Activated T-helper 1 cell treated with anti-CD3 and anti-CD28 coated beads, Interleukin-12 subunit alpha, Interleukin-12 subunit beta, Interleukin-2, Interleukin-4 antibody, amounts not matched to agents 30 ng/mL and 10 ng/mL and 1 ng/mL, durations not matched to agents 14 hours and 24 hours and 36 hours (primary cell): ENCODE measurements at places on chromosomes 5 and 9. TPM values are rescaled to one million over a fixed set of nuclear protein-coding genes. Genes with fewer than 3 reads are reported as not detected.

DNA sequence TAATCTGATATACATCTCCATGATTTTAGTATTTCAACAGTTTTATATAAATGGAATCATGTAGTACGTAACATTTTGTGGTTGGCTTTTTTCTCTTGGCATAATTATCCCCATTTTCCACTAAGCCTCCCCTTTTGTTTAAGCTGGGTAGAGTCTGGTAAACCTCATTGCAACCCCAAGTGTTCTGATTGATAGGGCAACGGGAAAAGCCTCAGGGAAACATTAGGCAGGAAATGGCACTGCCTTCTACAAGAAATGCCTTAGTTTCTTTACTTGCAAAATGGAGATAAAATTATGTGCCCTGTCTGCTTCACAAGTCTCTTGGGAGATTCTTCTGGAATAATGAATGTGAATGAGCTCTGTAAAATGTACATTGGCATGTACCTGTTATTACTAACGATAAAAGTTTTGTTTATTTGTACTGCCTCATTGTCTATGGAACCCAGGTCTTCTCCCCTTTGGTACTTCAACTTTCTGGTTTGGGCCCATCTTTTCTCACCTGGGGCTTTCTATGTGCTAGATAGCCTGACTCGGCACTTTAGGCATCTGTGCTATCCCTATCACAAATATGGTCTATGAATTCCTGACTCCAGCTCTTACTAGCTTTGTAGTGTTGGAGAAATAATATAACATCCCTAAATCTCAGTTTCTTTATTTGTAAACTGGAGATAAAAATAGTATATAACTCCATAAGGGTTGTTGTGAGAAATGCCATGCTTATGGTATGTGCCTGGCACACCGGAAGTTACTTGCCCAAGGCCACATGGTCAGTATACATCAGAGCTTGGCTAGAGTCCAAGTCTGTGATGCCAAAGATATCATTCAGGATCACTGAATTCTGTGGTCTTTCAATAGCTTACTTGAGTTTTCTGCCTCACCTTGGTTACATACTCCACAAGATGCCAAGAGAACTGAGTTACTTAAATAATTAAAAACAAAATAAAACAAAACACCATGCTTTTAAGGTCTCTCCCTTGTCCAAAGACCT lies 48.2 kb upstream of the ZNF169 start:
- H3K27ac ChIP-seq, result no peak overlapping the region
- no peak overlapping the region for H3K4me3 ChIP-seq
- H3K36me3 ChIP-seq, result no peaks in the 10 kb centered on the region
- no peak for DNase-seq

GRCh38 chr5:72840041-72840440 lies 23.6 kb downstream of the TNPO1 start:
- no peak overlapping the region for H3K27ac ChIP-seq
- no peak overlapping the region for H3K4me3 ChIP-seq
- H3K27me3 ChIP-seq, result peaks cover 32% of the 10 kb centered on the region
- no peaks in the 10 kb centered on the region for H3K36me3 ChIP-seq
- no peak for DNase-seq
- no peaks in the 10 kb centered on the region for H3K4me1 ChIP-seq

OR1L4 gene
- total RNA-seq, result not detected in 2 replicates

- H3K27ac ChIP-seq, result no peak overlapping the region
- DNase-seq, result no peak
- H3K4me1 ChIP-seq, result peaks cover 4% of the 10 kb centered on the region
- H3K4me3 ChIP-seq, result no peak overlapping the region
- no peaks in the 10 kb centered on the region for H3K27me3 ChIP-seq
These were observed 80.9 kb downstream of the PIP5K1B start for GRCh38 chr9:68785965-68786364.

DNA sequence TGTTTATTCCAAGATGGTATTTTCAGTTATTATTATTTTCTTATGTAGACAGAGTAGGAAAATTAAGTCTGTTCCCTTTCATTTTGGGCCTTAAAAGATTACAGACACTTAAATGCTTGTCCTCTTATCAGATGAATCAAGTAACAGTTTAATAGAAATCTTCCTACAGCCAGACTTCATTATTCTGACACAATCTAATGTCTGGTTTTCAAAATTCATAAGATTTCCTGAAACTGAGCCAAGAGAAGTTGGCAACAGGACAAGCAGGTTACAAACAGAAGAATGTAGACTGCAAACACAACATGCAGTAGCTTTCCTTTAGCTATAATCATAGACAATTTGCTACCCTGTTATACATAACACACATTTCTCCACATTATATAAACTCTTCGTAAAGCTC lies 130.5 kb downstream of the FBXL17 start:
- no peaks in the 10 kb centered on the region for H3K36me3 ChIP-seq

DNA sequence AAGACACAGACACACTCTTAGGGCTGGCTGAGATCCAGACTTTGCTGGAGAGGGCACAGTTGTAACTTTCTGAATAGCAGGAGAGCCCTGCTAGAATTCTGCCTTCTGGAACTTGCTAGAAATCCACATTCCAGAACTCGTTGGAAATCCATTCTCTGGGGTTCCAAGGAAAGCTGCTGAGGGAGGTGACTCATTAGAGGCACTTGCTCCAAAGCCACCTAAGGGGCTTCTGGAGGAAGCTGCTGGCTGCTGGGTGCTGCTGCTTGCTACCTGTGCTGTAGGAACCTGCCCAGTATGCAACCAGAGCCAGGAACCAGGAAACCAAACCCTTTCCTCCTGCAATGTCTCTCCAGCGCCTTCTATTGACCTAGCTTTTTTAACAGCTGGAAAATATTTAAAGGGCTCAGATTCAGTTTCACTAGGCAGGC lies 4.1 kb upstream of the TLE4 start:
- no peaks in the 10 kb centered on the region for H3K36me3 ChIP-seq
- no peak for DNase-seq
- peaks cover 18% of the 10 kb centered on the region for H3K4me1 ChIP-seq
- peaks cover 27% of the 10 kb centered on the region for H3K27me3 ChIP-seq
- H3K4me3 ChIP-seq, result no peak overlapping the region

GRCh38 chr5:160852049-160852448 lies at the start of gene ATP10B:
Gene ATP10B (minus strand): TSS chr5:160852211. CDS start chr5:160688074, 164,137 bp downstream.
- no peaks in the 10 kb centered on the region for H3K36me3 ChIP-seq
- no peaks in the 10 kb centered on the region for H3K4me1 ChIP-seq
- no peak within 1 kb of the TSS for H3K4me3 ChIP-seq

IL13 gene
- total RNA-seq, result 294 and 308 TPM in 2 replicates

- H3K4me1 ChIP-seq, result peaks cover 12% of the 10 kb centered on the region
- DNase-seq, result no peak
- no peak overlapping the region for H3K27ac ChIP-seq
- no peaks in the 10 kb centered on the region for H3K36me3 ChIP-seq
These were observed 34.4 kb downstream of the MAP1B start for GRCh38 chr5:72141440-72142355.

DNA sequence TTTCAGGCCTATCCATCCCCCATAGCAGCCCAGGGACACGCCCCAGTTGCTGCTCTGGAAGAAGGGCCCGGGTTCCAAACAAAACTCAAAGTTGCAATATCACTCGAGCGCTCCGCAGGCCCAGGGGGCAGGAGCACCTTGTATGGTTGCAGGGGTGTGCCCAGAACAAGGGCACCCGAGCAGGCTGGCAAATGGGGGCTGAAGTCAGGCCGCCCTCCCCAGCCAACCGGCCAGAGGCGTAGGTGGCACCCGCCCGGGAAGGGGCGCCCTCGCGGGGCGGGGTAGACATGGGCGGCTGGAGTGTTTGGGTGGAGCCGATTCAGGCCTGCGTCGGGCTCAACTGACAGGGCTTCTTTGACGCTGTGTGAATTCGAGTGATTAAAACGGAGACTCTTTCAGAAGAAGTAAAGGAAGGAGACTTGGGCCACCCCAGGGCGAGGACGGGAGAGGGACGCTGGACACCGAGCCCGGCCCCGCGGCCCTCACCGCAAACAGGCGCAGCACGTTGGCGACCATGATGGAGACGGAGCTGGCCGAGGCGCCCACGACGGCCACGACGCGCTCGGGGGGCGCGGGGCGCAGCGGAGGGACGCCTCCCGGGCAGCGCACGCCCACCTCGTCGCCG lies 1.1 kb downstream of the GRM6 start:
- peaks cover 10% of the 10 kb centered on the region for H3K27me3 ChIP-seq
- H3K36me3 ChIP-seq, result no peaks in the 10 kb centered on the region
- no peak for DNase-seq
- no peaks in the 10 kb centered on the region for H3K4me1 ChIP-seq

DNA sequence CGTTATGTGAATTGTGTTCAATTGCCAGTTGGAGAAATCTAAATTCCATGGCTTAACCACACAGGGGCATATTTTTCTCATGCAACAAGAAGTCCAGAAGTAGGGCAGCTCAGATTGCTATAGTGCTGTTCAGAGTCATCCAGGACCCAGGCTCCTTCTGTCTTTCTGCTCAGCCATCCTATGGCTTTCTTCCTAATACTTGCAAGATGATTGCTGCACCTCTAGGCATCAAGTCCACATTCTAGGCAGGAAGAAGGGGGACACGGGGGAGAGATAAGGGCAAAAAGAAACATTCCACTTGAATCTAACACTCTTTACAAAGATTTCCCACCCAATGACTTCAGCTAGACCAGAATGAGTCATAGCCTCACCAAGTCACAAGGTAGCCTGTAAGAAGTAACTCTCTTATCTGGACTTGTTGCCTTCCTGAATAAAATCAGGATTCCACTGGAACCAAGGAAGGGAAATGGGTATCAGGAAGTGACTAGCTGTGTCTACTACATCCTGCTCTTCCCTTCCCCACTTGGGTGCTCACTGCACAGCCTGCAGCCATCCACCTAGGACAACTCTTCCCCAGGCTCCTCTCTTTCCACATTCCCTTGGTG lies 5.3 kb downstream of the ERAP2 start:
- H3K4me3 ChIP-seq, result peak overlapping the region; percentile 81
- no peak for DNase-seq
- no peaks in the 10 kb centered on the region for H3K27me3 ChIP-seq
- peak overlapping the region; percentile 89 for H3K27ac ChIP-seq
- H3K4me1 ChIP-seq, result peaks cover 72% of the 10 kb centered on the region
- H3K36me3 ChIP-seq, result peaks cover 65% of the 10 kb centered on the region

PCDHGC3 gene
- 0.31 and 0.32 TPM in 2 replicates for total RNA-seq

FBP2 gene
- not detected in 2 replicates for total RNA-seq

DNA sequence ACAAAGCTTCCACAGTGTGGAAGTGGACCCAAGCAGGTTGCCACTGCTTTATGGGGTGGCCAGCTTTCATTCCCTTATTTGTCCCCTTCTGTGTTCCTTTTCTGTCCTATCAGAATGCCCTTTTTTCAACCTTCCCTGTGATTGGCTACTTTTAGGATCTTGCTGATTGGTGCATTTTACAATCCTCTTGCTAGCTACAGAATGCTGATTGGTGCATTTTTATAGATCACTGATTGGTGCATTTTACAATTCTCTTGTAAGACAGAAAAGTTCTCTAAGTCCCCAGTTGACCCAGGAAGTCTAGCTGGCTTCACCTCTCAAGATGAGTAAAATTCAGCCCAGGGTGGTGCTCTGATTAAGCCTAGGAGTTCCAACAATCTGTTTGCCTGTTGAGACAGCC lies 157.2 kb upstream of the ERCC6L2 start:
- no peak overlapping the region for H3K4me3 ChIP-seq
- H3K36me3 ChIP-seq, result peaks cover 12% of the 10 kb centered on the region
- no peak overlapping the region for H3K27ac ChIP-seq
- H3K4me1 ChIP-seq, result peaks cover 5% of the 10 kb centered on the region
- peaks cover 19% of the 10 kb centered on the region for H3K27me3 ChIP-seq

- H3K36me3 ChIP-seq, result no peaks in the 10 kb centered on the region
- H3K27me3 ChIP-seq, result peaks cover 5% of the 10 kb centered on the region
- DNase-seq, result no peak
- no peak overlapping the region for H3K4me3 ChIP-seq
These were observed 472.3 kb downstream of the HINT1 start for GRCh38 chr5:130692770-130693169.

DNA sequence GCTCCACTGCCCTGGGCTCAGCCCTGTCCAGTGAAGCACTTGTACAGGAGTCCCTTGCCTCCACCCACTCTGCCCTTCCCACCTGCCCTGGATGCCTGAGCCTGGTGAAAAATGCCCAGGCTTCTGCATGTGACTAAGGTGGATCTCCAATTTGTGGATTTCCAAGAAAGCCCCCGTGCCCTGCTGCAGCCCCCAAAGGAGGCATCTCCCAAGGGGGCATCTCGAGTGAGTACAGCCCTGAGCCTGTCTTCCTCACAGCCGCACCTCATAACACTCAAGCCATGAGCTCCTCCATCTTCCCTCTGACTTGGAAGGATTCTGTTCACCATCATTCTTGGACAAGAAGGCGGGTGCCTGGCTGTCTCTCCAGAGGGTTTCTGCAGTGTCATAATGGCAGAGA lies 158.0 kb upstream of the PPP1R26 start:
- no peak overlapping the region for H3K4me3 ChIP-seq
- DNase-seq, result no peak
- no peaks in the 10 kb centered on the region for H3K4me1 ChIP-seq

GRCh38 chr9:33158843-33159776 lies 8.0 kb downstream of the B4GALT1 start:
- H3K4me1 ChIP-seq, result peaks cover 86% of the 10 kb centered on the region
- DNase-seq, result no peak
- H3K36me3 ChIP-seq, result peaks cover 19% of the 10 kb centered on the region
- H3K27ac ChIP-seq, result peak overlapping the region; percentile 96
- peak overlapping the region; percentile 82 for H3K4me3 ChIP-seq
- H3K27me3 ChIP-seq, result no peaks in the 10 kb centered on the region

DNA sequence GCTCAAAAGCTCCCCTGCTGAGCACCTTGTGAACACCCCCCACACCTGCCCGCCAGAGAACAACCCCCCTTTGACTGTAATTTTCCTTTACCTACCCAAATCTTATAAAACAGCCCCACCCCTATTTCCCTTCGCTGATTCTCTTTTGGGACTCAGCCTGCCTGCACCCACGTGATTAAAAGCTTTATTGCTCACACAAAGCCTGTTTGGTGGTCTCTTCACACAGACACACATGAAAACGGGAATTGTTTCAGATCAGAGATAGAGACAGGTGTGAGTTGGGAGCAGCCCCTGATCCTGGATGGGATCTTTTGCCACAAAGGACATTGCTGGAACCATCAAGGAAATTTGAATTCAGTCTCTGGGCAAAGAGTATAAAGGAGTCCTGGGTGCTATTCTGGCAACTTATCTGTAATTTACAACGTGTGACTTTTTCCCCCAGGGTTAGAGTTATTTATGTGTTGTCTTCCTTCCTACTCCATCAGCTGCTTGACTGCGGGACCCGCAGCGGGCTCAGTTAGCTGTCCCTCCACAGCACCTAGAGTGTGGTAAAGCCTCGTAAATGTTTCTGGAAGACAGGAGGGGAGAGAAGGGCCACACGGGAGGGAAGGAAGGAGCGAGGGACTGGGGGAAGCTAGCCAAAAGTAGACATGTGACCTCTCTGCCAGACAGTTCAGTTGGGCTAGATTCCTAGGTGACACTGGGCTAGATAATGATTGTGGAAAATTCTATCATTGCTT lies 437.0 kb downstream of the ZNF608 start:
- no peaks in the 10 kb centered on the region for H3K4me1 ChIP-seq
- no peak for DNase-seq
- H3K27me3 ChIP-seq, result no peaks in the 10 kb centered on the region
- no peak overlapping the region for H3K4me3 ChIP-seq

GRCh38 chr5:126938466-126938865 lies 91.9 kb downstream of the MARCHF3 start:
- H3K36me3 ChIP-seq, result no peaks in the 10 kb centered on the region
- H3K27ac ChIP-seq, result no peak overlapping the region
- H3K4me1 ChIP-seq, result no peaks in the 10 kb centered on the region
- H3K27me3 ChIP-seq, result no peaks in the 10 kb centered on the region

- H3K27me3 ChIP-seq, result no peaks in the 10 kb centered on the region
- no peaks in the 10 kb centered on the region for H3K4me1 ChIP-seq
- no peak overlapping the region for H3K4me3 ChIP-seq
- H3K36me3 ChIP-seq, result no peaks in the 10 kb centered on the region
These were observed 1094.9 kb downstream of the MAT2B start for GRCh38 chr5:164600274-164600673.
